ENCODE measurements at places on chromosomes 16 and 17.

GRCh38 chr16:15031179-15031578 lies 24.7 kb downstream of the NTAN1 start:
- no peak for DNase-seq

- DNase-seq = no peak
These were observed 4.8 kb downstream of the SYNGR2 start for GRCh38 chr17:78173097-78173715.

DNA sequence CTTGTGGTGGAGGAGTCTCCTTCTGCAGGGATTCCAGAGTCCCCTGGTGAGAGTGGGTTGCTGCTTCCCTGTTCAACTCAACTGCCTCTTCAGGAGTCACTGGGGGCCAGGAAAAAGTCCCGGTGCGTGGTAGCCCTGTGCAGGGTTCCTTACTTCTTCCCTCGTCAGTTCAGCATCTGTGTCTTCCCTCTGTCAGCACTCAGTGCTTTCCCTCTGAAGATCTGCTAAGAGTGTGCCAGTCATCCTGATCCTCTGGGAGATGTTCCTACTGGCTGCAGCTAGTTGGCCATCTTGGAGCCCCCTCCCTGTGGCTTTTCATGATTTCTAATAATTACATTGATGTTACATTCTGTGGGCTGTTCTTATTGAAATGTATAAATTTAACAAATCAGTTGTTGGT lies 36.5 kb downstream of the NF1 start:
- DNase-seq = no peak

DNA sequence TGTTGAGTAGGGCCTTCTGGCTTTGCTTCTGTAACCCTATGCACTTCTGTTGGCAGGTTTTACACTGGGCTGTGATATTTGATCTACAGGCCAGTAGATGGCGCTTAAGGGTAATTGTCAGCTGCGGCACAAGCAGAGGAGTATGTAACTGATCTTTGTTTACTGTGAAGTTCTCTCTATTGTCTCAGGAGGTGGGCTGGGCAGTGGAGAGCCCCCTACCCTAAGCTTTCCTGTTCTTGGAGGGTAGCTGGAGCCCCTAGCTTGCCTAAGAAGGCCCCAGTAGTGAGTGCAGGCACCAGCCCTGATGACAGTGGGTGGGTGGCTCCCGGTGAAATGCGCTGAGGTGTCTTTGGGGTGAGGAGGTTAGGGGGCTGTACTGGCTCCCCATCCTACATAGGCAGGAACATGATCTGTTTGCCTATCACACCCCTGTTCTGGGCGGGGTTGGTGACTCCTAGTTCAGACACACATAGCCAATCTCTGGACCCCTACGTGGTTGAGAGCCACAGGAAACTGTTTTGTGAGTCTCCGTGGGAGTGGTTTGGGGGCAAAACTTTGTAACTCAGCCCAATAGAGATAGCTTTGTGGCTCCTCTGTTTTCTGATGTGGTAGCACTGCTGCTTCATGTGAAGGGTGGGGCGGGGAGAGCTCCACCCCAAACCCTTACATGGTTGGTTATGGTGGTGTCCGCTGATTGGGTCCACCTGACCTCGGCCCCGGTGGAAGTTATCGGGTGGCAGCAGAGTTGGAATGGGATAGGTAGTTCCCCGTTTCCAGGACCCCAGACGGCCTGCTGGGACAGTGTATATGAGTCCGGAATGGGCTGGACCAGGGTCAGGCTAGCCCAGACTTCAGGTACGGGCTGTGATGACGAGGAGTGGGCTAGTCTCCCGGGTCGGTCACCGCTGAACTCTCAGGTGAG lies 60.4 kb downstream of the SLFN11 start:
- peak; percentile 74 for DNase-seq

- no peak for DNase-seq
These were observed 57.4 kb upstream of the HAPSTR1 start for GRCh38 chr16:9034056-9034455.

- DNase-seq = peak; percentile 99
These were observed 23.9 kb upstream of the FMNL1 start for GRCh38 chr17:45197555-45198334.

- DNase-seq = no peak
These were observed 122.5 kb upstream of the CACNG5 start for GRCh38 chr17:66712453-66712852.

GRCh38 chr16:56600398-56600999 lies 7.9 kb upstream of the MT2A start:
- DNase-seq = peak; percentile 64

DNA sequence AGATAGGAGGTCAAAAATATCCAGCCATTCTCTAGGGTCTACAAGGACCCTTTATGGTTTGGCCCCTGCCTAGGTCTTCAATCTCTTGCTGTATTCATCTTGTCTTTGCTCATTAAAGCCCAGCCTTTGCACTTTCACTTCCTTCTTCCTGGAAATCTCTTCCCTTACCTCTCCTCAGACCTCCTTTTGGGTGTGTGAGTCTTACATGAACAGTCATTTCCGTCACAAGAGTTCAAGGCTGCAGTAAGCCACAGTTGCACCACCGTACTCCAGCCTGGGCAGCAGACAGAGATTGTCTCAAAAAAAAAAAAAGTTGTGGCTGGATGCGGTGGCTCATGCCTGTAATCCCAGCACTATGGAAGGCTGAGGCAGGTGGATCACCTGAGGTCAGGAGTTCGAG lies 6.0 kb upstream of the ATP1B2 start:
- DNase-seq = no peak

- peak; percentile 93 for DNase-seq
These were observed 204.5 kb upstream of the RPL38 start for GRCh38 chr17:73998653-73999645.

DNA sequence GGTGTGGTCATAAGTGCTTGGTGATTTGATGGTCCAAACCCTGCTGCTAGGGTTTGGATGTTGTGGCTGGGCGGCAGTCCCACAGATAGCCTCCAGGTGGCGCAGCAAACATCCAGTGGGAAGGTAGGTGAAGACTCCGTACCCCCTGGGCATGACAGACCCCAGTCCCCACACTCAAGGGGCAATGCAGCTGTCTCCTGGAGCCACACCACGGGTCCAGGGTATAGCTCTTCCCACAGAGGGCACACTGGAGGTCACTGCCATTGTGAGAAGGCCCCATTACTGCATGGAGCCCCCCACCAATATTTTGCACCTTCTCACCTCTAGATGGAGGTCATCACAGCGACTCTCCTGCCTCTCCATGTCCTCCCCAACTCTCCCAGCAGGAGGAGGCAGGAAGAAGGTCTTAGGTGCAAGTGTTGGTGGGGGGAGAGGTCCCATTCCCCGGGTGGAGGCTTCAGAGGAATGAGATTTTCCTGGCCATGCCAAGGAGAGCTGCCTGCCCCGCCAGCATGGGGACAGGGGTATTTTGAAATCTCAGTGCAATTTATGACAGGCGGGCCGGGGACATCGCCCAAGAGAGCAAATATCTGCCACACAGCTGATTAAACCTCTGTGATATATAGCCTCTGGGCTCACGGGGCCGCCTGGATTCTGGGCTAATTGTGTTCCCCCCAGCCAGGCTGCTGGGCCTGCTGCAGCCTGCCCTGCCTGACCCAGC lies 17.1 kb upstream of the C17orf113 start:
- DNase-seq = peak; percentile 89

GRCh38 chr17:62150471-62150870 lies 85.4 kb upstream of the MED13 start:
- no peak for DNase-seq

DNA sequence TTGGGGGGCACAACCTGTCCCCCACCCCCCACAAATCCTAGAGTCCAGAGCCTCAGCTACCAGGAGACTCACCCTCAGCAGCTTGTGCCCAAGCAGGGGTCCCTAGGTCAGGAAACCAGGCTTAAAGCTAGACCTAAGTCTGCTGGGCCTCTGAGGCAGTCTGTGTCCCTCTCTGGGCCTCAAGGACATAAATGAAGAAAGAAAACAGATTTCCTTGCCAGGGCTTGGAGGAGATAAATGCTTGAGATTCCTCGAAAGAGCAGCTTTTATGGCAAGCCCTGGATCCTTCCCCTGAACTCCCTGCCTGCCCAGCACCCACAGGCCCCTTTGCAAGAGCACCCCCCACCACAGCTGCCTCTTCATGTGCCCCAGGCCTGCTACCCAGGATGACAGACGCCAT lies 3.3 kb downstream of the SRCIN1 start:
- DNase-seq = no peak

GRCh38 chr17:50722746-50723145 lies 3.3 kb downstream of the LUC7L3 start:
- DNase-seq = no peak

- no peak for DNase-seq
These were observed 448.0 kb downstream of the SLC39A11 start for GRCh38 chr17:72644492-72644891.

DNA sequence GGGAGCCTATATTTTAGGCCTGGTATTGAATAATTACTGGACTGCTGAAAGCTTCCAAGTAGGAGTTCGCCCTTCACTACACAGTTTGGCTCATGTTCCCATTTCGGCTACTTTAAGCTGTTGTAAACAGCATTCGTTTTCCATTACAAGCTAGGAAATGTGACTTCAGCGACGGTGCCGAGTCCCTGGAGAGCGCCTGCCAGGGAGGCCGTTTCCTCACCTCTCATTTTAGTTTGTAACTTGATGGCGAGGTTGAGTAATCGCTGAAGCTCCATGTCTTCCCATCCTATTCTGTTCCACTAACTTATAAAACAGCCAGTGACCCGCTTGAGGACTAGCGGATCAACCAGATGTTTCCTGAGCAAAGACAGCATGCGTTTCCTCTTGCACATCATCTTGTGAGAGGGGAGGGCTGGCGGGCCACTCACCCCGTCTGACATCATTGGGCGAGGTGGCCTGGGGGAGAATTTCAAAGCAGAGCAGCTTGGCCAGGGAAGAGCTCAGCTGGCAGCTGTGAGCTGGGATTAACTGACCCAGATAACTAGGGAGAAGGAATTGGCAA lies 32.9 kb downstream of the PCTP start:
- no peak for DNase-seq

DNA sequence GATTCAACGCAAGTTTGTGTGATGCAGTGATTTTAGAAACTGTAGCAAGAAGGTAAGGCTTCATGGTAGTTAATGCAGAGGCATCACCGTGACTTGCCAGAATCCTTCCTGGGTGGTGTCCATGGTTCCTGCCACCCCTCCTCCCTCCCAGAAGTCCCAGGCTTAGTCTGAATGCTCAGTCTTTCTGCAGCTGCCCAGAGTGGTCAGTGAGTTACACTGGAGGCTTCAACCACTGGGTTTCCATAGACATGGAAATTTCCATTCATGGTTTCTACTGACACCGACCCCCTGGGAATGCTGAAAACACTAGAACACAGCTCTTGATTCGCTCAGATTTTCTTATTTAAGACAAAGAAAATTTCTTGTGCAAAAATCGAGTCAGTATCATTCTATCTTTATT lies 159.4 kb upstream of the HSBP1 start:
- DNase-seq = no peak

GRCh38 chr17:75589919-75590303 lies 2.3 kb downstream of the MYO15B start:
- DNase-seq = no peak

DNA sequence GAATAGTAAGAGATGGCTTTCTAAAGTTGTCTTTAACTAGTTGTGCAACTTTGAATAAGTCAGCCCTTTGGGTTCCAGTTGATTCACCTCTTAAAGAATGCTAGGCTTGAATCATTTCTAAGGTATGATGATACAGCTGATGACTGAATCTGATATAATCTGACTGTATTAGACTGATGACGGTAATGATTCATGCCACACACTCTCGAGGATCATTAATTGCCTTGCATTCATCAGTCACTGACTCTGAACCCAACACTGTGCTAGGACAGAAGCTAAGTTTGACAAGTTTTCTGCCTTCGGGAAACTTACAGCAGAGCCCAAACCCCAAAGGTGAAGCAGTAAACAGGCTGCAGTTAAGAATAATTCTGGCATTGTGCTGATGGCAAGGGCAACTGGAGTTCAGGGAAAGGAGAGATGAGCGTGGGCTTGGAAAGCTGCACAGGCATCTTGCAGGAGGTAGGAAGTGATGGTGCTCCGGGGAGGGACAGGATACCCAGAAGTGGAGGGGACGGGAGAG lies 25.8 kb downstream of the ASIC2 start:
- no peak for DNase-seq

GRCh38 chr17:63395075-63395805 lies 50.9 kb downstream of the CYB561 start:
- DNase-seq = no peak

DNA sequence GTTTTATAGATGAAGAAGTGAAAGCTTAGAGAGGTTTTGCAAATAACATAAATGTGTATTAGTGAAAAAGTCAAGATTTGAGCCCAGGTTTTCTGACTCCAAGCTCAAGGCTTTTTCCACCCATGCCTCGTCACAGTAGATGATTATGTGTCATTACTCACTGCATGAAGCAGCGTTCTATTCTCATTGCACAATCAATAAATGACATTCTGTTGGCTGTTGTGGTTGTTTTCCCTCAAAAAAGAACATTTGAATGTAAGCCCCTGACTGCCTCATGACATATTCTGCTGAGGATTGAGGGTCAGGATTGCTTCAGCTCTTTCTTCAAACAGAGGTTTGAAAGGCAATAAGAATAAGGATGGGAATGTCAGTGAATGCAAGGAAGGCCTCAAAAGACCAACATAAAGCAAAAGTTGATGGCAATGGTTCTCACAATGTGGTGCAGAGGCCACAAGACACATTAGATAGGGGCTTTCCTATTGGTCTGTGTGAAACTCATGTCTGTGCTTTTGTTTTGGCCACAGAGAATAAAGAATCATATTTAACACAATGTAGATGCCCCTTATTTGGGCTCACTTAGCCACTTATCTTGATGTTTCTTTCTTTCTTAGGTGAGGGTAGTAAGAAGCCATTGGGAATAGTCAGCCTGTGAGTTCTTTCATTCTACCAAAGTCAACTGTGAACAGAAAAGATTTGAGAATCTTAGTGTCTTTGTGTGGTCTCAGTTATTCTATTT lies 5.4 kb upstream of the MMD start:
- no peak for DNase-seq

DNA sequence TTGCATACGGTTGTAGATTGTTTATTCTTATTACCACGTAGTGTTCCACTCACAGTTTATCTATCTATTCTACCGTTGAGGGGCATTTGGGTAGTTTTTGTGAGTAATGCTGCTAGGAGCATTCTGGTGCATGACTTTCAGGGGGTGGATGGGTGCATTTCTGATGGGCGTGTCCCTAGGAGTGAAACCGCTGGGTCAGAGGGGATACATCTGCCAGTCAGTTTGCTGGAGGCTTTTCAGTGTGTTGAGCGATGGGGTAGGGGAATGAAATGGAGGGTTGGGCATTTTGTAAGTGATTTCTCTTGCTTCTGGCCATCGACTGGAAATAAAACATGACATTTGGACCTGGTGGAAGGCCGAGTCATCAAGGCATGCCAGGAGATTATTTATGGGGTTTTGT lies 17.0 kb upstream of the IRX3 start:
- DNase-seq = no peak

DNA sequence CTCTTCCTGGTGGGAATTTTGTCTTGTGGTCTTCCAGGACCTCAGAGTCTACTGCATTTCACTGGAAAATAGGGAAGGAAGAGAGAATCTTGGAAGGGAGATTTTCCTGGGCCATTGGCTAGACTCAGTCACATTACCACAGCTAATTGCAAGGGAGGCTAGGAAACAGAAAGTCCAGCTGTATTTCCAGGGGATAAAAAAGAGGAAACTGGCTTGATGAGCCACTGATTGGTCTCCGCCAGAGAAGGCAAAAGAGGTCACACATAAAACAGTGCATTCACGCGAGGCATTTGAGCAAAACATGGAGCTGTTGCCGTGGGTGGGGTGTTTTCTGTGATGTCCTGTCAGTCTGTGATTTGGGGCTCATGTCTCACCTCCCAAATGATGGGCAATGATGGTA lies 345.3 kb downstream of the FOXL1 start:
- DNase-seq = no peak

Measured in D341Med (cell line).